ENCODE measurements at places on chromosomes 1 and 21. TPM values are rescaled to one million over a fixed set of nuclear protein-coding genes. Genes with fewer than 3 reads are reported as not detected.

The OR2T33 gene
- total RNA-seq = not detected

The FNDC5 gene
- total RNA-seq = not detected

The SLC25A24 gene
- 8.8 TPM for total RNA-seq

The CATSPERE gene
- total RNA-seq = 0.64 TPM

The IFT25 gene
- 61.8 TPM for total RNA-seq

The KLHDC8A gene
- not detected for total RNA-seq

The PRAMEF2 gene
- total RNA-seq = not detected

The CELA2A gene
- total RNA-seq = not detected

The MTARC2 gene
- total RNA-seq = not detected

The MRAP gene
- total RNA-seq = not detected

DNA sequence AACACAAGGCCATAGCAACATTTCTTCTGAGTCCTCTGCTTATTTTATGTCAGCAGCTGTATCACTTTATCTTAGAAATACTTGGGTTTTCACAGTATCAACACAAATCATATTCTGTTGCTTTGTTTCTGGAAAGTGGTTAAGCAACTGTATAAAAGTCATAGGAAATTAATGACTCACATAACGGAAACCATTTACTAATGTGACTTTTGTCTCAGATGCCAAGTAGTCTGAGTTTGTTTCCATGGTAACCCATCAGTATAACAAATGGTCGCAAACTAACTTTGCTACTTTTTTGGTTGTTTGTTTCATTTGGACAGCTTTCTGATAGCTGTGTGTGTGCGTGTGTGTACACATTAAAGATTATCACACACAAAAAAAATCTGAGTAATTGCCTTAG lies 31.1 kb downstream of the EEIG2 start:
- no peak for DNase-seq
- H3K27me3 ChIP-seq = no peaks in the 10 kb centered on the region

DNA sequence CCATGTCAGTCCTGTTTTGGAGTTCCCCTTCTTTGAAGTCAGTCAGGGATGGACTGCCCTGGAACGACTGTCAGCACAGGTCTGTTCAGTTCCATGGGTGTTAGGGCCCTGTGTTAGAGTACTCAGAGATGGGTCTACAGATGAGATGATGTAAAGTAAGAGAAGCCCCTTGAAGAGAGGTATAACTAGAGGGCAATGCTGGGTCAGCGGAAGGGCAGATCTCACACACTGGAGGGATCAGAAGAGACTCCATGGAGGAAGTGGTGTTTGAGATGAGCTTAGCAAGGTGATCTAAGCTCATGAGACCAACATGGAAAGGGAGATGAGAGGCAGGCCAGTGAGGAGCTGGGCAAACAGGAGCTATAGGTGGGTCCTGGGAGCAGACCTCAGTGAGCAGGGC lies 7.6 kb downstream of the PPFIA4 start:
- no peak overlapping the region for H3K4me3 ChIP-seq
- H3K4me1 ChIP-seq = peaks cover 3% of the 10 kb centered on the region
- H3K27ac ChIP-seq = no peak overlapping the region
- H3K36me3 ChIP-seq = no peaks in the 10 kb centered on the region
- peaks cover under 1% of the 10 kb centered on the region for H3K27me3 ChIP-seq

DNA sequence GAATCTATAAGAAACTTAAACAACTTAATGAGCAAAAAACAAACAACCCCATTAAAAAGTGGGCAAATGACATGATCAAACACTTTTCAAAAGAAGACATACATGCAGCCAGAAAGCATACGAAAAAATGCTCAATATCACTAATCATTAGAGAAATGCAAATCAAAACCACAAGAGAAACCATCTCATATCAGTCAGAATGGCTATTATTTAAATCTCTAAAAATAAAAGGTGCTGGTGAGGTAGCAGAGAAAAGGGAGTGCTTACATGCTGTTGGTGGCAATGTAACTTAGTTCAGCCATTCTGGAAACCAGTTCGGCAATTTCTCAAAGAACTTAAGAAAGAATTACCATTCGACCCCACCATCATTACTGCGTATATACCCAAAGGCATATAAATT lies 147.7 kb downstream of the FAF1 start:
- H3K27ac ChIP-seq = no peak overlapping the region
- peaks cover 42% of the 10 kb centered on the region for H3K4me1 ChIP-seq
- H3K27me3 ChIP-seq = no peaks in the 10 kb centered on the region
- peaks cover 20% of the 10 kb centered on the region for H3K36me3 ChIP-seq

DNA sequence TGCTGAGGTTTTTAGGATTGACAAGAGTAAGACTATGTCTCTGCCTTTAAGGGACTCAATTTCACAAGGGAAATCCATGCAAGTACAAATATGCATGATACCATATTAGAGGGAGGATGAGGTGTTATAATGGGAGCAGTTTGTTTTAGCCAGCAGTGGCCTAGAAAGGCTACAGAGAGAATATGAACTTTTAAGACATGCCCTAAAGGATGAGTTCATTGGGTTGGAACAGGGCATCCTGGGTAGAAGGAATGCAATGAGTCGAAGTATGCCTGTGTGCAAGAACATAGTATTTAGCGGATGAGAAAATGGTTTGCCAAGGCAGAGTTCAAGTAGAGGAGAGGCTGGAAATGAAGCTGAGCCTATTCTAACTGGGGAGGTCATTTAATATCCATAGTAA lies 32.6 kb upstream of the LEPR start:
- no peak overlapping the region for H3K4me3 ChIP-seq
- H3K4me1 ChIP-seq = no peaks in the 10 kb centered on the region
- peaks cover 10% of the 10 kb centered on the region for H3K27me3 ChIP-seq
- H3K36me3 ChIP-seq = peaks cover 7% of the 10 kb centered on the region
- DNase-seq = no peak
- H3K27ac ChIP-seq = no peak overlapping the region

- peaks cover 10% of the 10 kb centered on the region for H3K27me3 ChIP-seq
- H3K27ac ChIP-seq = peak overlapping the region; percentile 74
- no peaks in the 10 kb centered on the region for H3K36me3 ChIP-seq
Observed at GRCh38 chr1:7549277-7550161, 221.6 kb upstream of the VAMP3 start.

- peaks cover 33% of the 10 kb centered on the region for H3K4me1 ChIP-seq
- H3K4me3 ChIP-seq = no peak overlapping the region
- no peaks in the 10 kb centered on the region for H3K27me3 ChIP-seq
- no peak overlapping the region for H3K27ac ChIP-seq
- no peak for DNase-seq
Observed at GRCh38 chr1:40732756-40733301, 41.3 kb downstream of the NFYC start.

GRCh38 chr1:206664740-206665139 lies 20.0 kb upstream of the MAPKAPK2 start:
- no peak for DNase-seq
- H3K4me3 ChIP-seq = no peak overlapping the region
- no peak overlapping the region for H3K27ac ChIP-seq
- no peaks in the 10 kb centered on the region for H3K36me3 ChIP-seq

- no peaks in the 10 kb centered on the region for H3K4me1 ChIP-seq
- H3K27ac ChIP-seq = no peak overlapping the region
- DNase-seq = no peak
- H3K27me3 ChIP-seq = peaks cover 6% of the 10 kb centered on the region
Observed at GRCh38 chr1:8197493-8198282, 120.2 kb upstream of the SLC45A1 start.

- no peak overlapping the region for H3K27ac ChIP-seq
- no peak for DNase-seq
- peaks cover 20% of the 10 kb centered on the region for H3K4me1 ChIP-seq
- H3K4me3 ChIP-seq = no peak overlapping the region
- peaks cover 4% of the 10 kb centered on the region for H3K27me3 ChIP-seq
Observed at GRCh38 chr1:23593556-23594148, 34.4 kb upstream of the ID3 start.

DNA sequence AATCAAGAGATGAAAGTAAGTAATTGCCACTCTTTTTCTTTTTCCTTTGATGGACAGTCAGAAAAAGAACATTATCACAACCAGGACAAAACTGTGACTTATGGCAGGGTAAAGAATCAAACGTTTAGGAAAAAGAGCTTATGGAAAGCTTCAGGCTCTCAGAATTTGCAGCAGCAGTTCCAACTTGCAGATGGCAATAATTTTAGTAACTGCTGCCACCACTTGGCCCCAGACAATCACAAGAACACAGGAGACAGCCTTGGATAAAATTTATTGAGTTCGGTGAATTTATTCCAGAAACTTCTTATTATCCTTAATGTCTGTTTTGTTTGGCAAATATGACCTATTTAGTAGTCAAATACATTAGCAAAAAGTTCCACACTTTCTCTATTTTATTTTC lies 804.4 kb downstream of the BRINP3 start:
- no peak overlapping the region for H3K4me3 ChIP-seq
- H3K4me1 ChIP-seq = no peaks in the 10 kb centered on the region
- H3K27ac ChIP-seq = no peak overlapping the region

- H3K27me3 ChIP-seq = peaks cover 43% of the 10 kb centered on the region
- no peaks in the 10 kb centered on the region for H3K36me3 ChIP-seq
- H3K4me3 ChIP-seq = no peak overlapping the region
- peaks cover 10% of the 10 kb centered on the region for H3K4me1 ChIP-seq
- DNase-seq = no peak
- no peak overlapping the region for H3K27ac ChIP-seq
Observed at GRCh38 chr1:112389689-112390088, 6.3 kb upstream of the CTTNBP2NL start.

GRCh38 chr1:116666187-116667077 lies 1.1 kb downstream of the IGSF3 start:
- H3K4me3 ChIP-seq = peak overlapping the region; percentile 70
- no peaks in the 10 kb centered on the region for H3K4me1 ChIP-seq
- H3K36me3 ChIP-seq = no peaks in the 10 kb centered on the region
- peaks cover 37% of the 10 kb centered on the region for H3K27me3 ChIP-seq
- H3K27ac ChIP-seq = no peak overlapping the region
- DNase-seq = no peak

DNA sequence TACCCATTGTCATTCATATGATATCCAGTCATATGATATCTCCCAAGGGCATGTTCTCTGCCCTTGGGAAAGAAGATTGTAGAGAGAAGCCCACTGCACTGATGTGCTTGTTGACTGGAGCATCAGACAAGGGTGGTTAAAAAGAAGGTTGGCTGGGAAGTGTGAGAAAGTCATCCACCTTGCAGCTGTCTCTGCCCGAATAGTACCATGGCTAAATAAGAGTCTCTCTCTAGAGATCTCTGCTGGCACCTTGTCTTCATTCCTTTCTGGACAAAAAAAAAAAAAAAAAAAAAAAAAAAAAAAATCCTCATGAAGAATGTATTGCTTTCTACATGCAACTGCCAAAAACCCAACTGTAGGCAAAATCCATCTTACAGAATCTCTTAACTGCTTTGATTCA lies 349.7 kb upstream of the ESRRG start:
- no peak for DNase-seq
- no peaks in the 10 kb centered on the region for H3K36me3 ChIP-seq
- H3K4me1 ChIP-seq = no peaks in the 10 kb centered on the region
- H3K27ac ChIP-seq = no peak overlapping the region
- H3K27me3 ChIP-seq = no peaks in the 10 kb centered on the region

- DNase-seq = no peak
- no peak overlapping the region for H3K27ac ChIP-seq
- no peak overlapping the region for H3K4me3 ChIP-seq
- peaks cover 8% of the 10 kb centered on the region for H3K36me3 ChIP-seq
Observed at GRCh38 chr1:244313346-244313745, 138.4 kb downstream of the ADSS2 start.

- DNase-seq = peak; percentile 51
- H3K36me3 ChIP-seq = peaks cover 11% of the 10 kb centered on the region
- H3K27me3 ChIP-seq = no peaks in the 10 kb centered on the region
- H3K27ac ChIP-seq = peak overlapping the region; percentile 73
- peaks cover 64% of the 10 kb centered on the region for H3K4me1 ChIP-seq
Observed at GRCh38 chr1:230120289-230120920, 53.4 kb downstream of the GALNT2 start.

- H3K27me3 ChIP-seq = peaks cover 32% of the 10 kb centered on the region
- DNase-seq = no peak
- no peak overlapping the region for H3K27ac ChIP-seq
- H3K4me1 ChIP-seq = peaks cover 4% of the 10 kb centered on the region
Observed at GRCh38 chr1:67618285-67619018, 66.5 kb upstream of the GADD45A start.

All from natural killer cell treated with Interleukin-12 subunit alpha and Interleukin-12 subunit beta and Interleukin-15 and Interleukin-18, amount 100 ng/mL, for 72 hours (primary cell).